Fibroblast of gingiva (primary cell): ENCODE measurements at places on chromosomes 6 and 20.

- DNase-seq: peak; percentile 7
Observed at GRCh38 chr6:5851261-5851757, 155.4 kb downstream of the NRN1 start.

GRCh38 chr6:109221543-109222195 lies 126.4 kb downstream of the CEP57L1 start:
- no peak for DNase-seq

- peak; percentile 6 for DNase-seq
Observed at GRCh38 chr6:11645016-11645415, 107.5 kb downstream of the TMEM170B start.

- no peak for DNase-seq
Observed at GRCh38 chr6:35432291-35432690, 19.8 kb upstream of the FANCE start.

GRCh38 chr6:156311291-156311690 lies 465.9 kb upstream of the ARID1B start:
- no peak for DNase-seq

GRCh38 chr6:104407957-104408356 lies 451.8 kb downstream of the HACE1 start:
- DNase-seq: no peak

DNA sequence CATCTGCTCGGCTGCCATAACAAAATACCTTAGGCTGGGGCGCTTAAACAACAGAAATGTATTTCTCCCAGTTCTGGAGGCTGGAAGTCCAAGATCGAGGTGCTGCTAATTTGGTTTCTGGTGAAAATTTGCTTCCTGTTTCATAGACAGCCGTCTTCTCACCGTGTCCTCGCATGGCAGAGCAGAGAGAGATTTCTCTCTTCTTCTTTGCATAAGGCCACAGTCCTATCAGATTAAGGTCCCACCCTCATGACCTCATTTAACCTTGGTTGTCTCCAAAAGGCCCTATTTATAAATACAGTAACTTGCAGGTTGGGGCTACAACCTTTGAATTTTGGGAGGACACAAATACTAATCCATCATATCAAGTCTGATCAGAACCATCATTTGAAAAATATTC lies 544.3 kb downstream of the KIF16B start:
- no peak for DNase-seq

GRCh38 chr20:41286240-41286851 lies 31.2 kb downstream of the ZHX3 start:
- DNase-seq: no peak

GRCh38 chr6:165808021-165808420 lies 145.0 kb upstream of the PDE10A start:
- DNase-seq: no peak

- DNase-seq: no peak
Observed at GRCh38 chr20:10762216-10762615, 88.4 kb upstream of the JAG1 start.

- DNase-seq: no peak
Observed at GRCh38 chr6:107488174-107488874, 1.6 kb upstream of the SOBP start.

- DNase-seq: peak; percentile 91
Observed at GRCh38 chr20:53939572-53940359, 130.6 kb downstream of the BCAS1 start.

GRCh38 chr6:51137777-51138176 lies 319.1 kb downstream of the TFAP2B start:
- DNase-seq: no peak

DNA sequence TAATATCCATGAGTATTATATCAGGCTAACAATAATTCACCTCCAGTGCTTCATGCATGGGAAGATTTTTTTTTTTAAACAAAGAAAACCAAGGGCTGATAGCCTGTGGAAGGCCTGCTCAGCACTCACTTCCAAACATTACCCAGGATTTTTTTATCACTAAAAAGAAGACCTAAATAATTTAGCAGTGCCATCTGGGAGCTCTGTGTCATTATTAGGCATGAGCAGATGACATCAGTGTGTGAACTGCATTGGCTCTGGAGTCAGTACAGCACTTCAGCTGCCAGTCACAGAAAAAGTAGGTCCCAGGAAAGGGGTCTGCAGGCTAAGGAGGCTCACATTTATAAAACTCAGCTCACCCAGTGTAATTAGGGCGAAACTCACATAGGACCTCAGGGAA lies 94.8 kb downstream of the COL21A1 start:
- DNase-seq: no peak

- DNase-seq: peak; percentile 26
Observed at GRCh38 chr20:44460795-44461141, 14.9 kb upstream of the TTPAL start.

GRCh38 chr6:42727087-42727611 lies 4.8 kb upstream of the PRPH2 start:
- DNase-seq: no peak

DNA sequence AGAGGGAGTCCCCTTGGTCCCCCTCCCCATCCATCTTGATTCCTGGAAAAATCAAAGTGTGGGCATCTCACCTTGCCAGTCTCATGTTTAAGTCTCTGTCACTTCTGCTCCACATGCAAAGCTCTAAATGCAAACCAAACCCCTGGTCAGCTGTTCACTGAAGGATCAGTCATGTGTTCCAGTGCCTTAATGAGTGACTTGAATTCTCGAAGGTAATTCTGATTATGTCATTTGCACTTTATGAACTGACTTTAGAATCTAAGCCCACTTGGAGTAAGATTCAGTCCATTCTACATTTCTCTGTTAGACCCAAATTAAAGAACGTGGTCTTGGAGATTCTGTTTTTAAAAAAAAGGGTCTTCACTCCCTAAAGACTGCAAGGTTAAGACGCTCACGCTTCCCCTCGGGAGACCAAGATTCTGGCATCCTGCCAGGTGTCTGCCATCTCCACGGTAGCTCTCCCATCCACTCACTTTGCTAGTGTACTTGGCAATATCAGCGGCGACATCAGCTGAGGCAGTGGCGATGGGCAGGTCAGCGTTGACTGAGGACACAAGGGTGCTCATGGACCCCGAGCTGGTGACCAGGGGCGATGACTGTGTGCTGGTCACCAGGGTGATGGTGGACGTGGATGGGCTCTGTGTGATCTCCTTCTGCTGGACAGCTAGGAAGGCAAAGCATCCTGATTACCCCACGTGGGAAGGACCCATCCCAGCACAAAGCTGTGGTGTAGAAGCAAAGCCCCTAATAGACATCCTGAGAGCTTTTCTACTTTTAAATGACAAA lies 120.5 kb downstream of the ZMYND8 start:
- no peak for DNase-seq

- DNase-seq: no peak
Observed at GRCh38 chr6:166855416-166855815, 100.9 kb downstream of the RNASET2 start.

GRCh38 chr20:15862178-15862577 lies 711.1 kb downstream of the KIF16B start:
- no peak for DNase-seq

- DNase-seq: no peak
Observed at GRCh38 chr6:138607478-138608433, 108.5 kb upstream of the NHSL1 start.

GRCh38 chr6:161135695-161136591 lies 137.9 kb downstream of the AGPAT4 start:
- DNase-seq: no peak

DNA sequence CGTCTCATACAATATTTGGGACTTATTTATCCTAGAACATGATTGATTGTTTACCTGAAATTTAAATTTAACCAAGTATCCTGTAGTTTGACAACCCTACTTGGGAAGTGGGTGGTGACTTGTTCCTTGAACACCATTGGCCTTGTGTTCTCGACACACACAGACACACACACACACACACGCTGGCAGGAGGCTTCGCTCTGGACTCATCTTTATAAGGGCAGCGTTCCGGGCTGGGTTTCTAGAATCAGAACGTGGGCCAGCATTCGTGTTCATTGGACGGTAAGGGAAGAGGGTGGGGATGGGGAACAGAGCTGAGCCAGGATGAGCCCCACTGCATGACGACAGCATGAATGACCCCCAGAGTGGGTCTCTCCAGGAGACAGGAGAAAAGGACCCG lies 16.2 kb upstream of the SSTR4 start:
- DNase-seq: no peak

DNA sequence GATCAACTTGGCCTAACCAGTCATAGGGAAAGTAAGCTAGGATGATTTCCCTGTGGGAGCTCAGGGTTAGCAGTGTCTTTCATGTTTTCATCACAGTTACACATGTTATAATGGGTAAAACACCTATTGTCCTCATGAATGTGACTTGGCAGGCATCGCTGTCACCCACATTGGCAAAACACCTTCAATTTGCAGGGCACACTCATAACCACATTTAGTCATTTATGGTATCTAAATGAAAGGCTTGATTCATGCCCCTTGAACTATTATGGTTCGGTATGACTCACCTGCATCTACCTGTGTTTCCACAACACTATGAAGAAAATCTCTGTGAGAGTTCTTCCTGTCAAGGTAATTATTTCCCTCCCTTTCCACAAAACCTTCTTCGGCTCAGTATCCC lies 49.2 kb downstream of the FRK start:
- DNase-seq: no peak

DNA sequence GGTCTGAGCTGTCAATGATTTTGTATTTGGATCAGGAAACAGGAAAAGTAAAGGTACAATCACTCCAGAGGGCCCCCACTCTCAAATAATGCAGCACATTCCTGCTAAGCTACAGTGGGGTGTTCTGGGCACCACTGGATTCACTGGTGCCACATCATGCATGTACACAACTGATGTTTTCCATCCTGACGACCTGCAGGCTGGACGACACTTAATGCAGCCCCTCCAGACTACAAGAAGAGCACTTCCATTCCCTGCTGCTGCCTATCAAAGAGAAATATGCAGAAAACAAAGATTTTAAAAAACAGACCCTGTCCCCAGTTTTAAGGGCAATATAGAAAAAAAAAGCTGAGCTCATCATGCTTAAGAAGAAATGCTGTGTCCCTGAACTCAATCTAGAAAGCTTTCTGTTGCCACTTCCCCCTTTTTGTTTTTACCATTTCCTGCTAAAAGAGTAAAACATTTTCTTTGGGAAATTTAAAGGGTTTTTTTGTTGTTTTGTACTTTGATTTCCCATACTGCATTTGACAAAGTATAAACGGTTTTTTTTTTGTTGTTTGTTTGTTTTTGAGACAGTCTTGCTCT lies 35.5 kb downstream of the ABHD12 start:
- no peak for DNase-seq

- DNase-seq: peak; percentile 58
Observed at GRCh38 chr20:38973645-38974044, 11.5 kb downstream of the DHX35 start.

DNA sequence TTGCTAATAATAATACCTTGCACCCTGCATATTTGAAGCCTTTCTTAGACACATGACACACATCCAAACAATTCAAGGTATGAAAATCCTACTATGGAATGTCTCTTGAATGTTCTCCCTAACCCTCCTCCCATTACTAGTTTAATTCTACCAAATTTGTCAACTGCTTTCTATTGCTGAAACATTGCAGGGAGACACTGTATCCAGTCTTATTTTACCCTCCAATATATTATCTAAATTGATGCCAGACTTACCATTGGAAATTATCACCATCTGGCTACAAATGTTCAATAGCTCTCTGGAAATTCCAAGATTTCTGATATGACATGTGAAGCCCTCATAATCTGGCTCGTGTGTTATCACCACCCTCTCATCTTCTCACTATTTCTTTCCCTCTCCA lies 1027.3 kb upstream of the CITED2 start:
- DNase-seq: peak; percentile 3

DNA sequence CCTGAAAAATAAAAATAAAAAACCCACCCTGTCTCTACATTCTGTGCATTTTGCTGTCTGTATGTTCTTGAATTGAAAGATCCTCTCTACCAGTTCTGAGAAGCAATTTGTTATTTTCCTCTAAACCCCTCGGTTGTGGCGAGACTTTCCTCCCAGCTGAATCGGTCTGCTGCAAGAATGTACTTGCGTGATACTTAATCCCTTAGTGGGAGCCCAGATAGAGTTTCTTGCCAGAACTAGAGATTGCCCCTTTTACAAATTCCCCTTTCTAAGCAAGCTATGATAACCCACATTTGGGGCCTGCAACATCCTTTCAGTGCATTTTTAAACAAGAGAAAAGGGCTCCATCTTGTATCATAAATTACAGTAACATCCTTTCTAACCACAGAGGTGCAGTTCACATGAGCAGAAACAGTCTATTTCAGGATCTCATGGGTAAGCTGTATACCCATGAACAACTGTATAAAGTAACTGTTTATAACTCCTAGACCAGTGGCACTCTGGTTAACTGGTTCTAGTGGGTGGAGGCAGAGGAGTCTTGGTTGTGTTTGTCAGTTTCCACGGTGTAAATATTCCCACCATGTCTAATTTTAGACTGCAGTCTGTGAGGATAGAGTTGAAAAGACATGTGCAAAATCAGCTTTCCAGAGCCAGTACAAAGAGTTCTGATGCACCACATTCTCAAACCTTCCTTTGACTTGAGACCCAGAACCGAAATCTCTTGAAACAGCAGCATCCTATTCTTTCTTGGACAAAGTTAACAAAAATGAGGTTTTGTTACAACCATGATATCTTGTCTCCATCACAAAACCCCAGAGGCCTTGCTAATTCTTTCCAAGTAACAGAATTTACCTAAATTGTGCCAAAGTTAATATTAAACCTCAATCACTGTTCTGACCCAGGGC lies 113.1 kb upstream of the ZNF217 start:
- DNase-seq: peak; percentile 66

GRCh38 chr20:36854348-36855240 lies 21.3 kb upstream of the TLDC2 start:
- DNase-seq: no peak

DNA sequence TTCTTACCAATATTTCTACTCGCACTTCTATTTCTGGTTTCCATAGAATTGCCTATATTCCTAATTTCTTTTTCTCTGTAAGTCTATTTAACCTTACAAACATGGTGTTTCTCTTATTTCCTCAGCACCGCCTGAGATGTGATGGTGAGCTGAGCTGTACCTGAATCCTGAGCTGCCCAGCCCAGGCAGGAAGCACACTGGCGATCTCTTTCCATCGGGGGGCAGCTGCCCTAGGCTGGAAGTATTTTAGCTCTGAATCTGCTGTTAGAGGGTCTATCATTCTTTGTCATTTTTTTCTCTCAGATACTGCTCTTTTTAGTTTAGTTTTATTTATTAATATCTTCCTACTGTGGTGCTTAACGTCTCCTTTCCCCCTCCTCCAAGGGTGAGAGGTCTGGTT lies 173.4 kb upstream of the SLC35B3 start:
- DNase-seq: no peak

DNA sequence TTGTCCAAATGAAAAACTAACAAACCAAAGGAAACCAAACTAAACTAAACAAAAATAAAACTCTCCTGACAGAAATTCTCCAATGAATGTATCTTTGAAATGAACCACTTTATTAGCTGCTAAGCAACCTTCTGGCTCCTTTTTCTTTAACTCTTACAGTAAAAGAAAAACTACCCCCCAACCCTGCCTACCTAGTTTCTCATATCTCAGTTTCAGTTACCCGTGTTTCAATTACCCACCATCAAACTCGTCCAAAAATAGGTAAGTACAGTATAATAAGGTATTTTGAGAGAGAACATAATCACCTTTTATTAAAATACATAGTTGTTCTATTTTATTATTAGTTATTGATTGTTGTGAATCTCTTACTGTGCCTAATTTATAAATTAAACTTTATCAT lies 177.4 kb upstream of the THEMIS start:
- no peak for DNase-seq
